Fibroblast of villous mesenchyme (primary cell): ENCODE measurements at places on chromosomes 4 and X. TPM values are rescaled to one million over a fixed set of nuclear protein-coding genes. Genes with fewer than 3 reads are reported as not detected.
A peak's percentile ranks its signal among the peaks of the same experiment; 100 is the strongest.

The DRD5 gene
- not detected in 2 replicates for total RNA-seq

DNA sequence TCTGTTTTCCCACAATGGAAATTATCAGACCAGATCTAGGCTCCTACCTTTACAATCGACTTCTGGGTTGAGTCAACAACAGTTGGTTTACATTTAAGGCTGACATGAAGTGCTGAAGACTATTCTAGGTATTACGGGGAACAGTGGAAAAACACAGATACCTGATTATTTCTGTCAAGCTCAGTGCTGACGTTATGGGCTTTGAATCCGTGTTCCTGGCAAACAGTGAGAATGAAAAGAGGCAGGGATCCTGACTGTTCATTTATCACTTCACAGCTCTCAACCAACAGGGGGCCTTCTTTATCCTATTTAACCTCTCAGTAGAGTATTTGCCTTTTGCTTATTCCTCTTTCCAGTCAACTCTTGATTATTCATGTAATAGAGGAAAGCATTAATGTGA, 43.1 kb downstream of the TMEM164 start:
- DNase-seq = no peak

The GSX2 gene
- total RNA-seq = under 0.01 TPM in 1 of 2 replicates, not detected in the other

DNA sequence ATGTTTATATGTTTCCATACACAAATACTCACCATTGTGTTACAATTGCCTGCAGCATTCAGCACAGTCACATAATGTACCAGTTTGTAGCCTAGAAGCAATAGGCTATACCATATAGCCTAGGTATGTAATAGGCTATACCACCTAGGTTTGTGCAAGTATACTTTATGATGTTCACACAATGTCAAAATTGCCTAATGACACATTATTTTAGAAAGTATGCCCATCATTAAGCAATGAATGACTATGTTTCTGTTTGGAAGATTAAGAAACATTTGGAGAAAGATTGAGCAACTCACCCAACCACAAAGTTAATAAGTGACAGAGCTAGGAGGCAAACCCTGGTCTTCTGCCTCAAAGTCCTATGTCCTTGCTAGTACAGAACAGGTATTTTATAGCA, 96.8 kb upstream of the GRIA3 start:
- peak; percentile 50 for DNase-seq

- DNase-seq = no peak
These were observed 8.6 kb downstream of the SRPX start for GRCh38 chrX:38211891-38212635.

DNA sequence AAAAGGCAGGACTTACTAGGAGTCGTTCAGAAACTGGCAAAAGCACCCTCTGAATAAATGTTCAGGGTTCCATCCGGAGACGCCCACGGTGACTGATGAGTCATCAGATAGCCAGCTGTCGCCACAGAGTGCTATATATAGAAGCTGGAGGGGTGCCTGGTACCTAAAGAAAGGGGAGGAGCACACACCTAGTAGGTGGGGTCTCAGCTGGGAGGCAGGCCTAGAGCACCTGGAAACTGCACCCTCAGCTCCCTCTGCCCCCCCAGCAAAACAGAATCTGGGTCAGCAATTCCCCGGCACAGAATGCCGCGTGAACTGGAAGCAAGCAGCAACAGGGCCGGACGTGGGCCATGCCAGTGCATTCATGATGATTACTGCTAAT, 242.0 kb downstream of the BCOR start:
- DNase-seq = peak; percentile 11

The DDIT4L gene
- total RNA-seq = 3.0 and 3.5 TPM in 2 replicates

The JCHAIN gene
- total RNA-seq = 0.64 and 2.6 TPM in 2 replicates

The ARHGAP6 gene
- total RNA-seq = 1.7 and 1.9 TPM in 2 replicates

The CSTF2 gene
- 14.5 and 16.0 TPM in 2 replicates for total RNA-seq

DNA sequence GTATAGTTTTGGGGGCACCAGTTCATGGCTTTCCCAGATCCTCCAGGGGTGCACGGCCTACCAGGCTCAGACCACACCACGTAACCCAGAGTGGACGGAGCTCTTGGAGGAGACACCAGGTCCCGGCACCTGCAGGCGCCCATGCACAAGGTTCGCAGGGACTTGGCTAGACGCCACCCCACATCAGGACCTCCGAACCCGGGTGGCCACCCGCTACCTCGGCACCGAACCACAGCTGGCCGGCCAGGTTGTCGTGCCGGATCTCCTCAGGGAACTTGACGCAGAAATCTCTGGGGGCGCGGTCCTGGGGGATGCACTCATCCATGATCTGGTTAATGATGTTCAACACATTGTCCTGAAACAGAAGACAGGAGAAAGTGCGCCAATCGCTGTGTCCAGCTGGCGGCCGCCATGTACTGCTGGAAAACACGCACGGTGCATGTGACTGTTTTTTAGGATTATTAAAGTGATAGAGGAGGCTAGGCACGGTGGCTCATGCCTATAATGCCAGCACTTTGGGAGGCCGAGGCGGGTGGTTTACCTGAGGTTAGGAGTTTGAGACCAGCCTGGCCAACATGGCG, 77.1 kb downstream of the ZFYVE28 start:
- no peak for DNase-seq

The RBMXL3 gene
- total RNA-seq = not detected in 2 replicates

DNA sequence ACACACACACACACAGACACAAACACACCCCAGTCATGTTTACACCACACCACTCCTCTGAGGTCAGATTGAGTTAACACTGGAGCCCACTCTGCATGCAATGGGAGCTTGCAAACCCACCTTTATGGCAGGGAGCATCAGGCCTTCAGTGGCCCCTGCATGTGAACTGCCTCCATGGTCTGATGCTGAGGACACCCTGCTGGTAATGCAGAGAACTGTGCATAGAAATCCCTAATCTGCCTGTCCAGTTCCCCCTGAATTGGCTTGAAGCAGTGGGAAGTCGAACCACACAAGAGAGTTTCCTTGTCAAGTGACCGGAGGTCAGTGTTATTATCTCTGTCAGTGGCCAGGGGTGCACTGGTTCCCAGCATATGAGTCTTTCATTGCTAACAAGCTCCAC, 59.8 kb downstream of the ANOS1 start:
- DNase-seq = no peak

GRCh38 chrX:153625271-153626024, 21.6 kb upstream of the DUSP9 start:
- DNase-seq = no peak

- DNase-seq = no peak
These were observed 924.0 kb upstream of the INTU start for GRCh38 chr4:126708716-126709115.

DNA sequence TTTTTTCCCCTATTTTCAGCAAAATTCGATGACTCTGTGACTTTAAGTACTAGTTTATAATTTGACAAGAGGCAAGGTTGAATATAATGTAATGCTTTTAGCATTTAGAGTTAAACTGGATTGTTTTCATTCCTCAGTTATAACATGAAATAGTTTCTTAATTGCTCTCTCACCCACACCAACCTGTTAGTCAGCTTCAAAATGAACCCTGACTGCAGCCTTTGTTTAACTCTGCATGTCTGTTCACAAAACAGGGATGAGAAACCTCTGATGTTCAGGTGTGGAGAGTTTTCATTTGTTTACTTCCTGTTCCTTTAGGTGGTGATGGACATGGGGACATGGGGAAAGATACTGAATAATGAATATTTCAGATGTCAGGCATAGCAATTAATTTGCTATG, 49.9 kb upstream of the MND1 start:
- DNase-seq = peak; percentile 27

GRCh38 chrX:120499301-120500072, 30.4 kb upstream of the LAMP2 start:
- peak; percentile 8 for DNase-seq

GRCh38 chrX:131725001-131725654, 181.3 kb downstream of the OR13H1 start:
- DNase-seq = no peak

The SAGE1 gene
- total RNA-seq = not detected in 2 replicates

DNA sequence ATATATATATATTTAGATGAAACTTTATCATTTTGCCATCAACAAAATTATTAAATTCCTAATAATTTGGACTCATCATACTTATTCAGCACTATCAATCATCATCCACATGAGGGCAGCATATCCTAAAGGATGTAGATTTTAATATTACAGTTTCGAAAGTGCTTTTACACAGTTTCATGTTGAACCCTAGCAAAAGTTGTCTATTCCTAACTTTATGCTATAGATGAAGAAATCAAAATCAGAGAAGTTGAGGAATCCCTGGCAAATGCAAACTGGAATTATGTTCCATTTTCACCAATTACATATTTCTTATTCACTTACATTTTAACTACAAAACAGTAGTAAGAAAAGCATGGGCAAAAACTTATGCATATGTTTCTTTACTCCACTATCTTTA, 36.6 kb upstream of the UGT2A1 start:
- peak; percentile 30 for DNase-seq

The ADH6 gene
- total RNA-seq = under 0.01 TPM in 1 of 2 replicates, not detected in the other

DNA sequence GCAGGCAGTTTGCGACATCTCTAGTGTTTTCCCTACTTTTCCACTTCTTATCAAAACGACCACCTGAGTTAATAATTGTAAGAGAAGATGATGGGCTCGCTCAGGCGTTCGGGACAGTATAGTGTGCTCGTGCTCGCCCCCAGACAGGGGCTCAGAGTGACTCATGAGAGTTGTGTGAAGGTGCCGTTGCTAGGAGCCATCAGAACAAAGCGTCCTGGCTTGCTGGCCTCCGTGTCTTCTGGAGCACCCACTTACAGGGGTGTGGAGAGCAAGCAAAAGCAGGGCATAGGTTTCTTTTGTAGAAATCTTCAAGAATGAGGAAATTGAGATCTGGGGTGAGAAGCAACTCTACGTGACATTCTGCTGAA, 73.0 kb upstream of the ADGRG2 start:
- DNase-seq = no peak

DNA sequence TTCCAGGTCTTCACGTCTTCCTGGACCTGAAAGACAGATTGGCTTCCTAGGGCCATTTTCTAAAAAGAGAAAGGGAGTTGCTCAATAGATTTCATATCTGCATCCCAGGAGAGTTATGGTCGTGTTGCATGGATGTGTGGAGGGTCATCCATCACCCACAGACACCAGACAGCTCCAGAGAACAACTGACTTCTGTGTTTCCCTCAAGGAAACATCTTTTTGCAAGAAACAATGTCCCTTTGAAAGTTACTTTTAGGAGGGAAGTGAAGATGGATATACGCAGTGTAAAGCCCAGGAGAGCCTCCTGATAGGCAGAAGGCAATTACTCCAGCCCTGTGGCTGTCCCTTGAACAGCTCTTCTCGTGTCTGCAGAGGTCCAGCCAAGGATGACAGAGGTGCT, 108.3 kb downstream of the CLNK start:
- no peak for DNase-seq

- no peak for DNase-seq
These were observed 35.3 kb upstream of the GPR173 start for GRCh38 chrX:53013291-53013690.

The NXF2 gene
- not detected in 2 replicates for total RNA-seq

- DNase-seq = peak; percentile 49
These were observed 185.7 kb downstream of the UNC5C start for GRCh38 chr4:95362906-95363558.

DNA sequence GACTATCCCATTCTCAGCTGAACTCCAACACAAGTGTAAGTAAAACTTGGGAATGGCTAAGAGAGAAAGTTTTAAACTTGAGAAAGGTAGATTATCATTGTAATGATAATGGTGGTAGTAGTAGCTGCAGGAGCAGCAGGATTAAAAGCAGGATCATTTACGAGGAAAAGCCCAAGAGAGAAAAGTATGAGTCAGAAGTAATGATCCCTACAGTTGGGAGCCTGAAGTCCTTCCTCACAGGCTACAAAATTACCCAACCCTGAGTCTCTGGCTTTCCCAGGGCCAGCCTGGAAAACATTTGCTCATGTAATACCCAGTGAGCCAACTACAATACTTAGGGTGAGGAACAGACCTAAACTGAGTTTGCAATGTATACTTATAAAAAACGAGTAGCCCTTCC, 4.4 kb upstream of the PRDM8 start:
- peak; percentile 83 for DNase-seq

GRCh38 chr4:107935246-107935645, 3.9 kb downstream of the CYP2U1 start:
- peak; percentile 38 for DNase-seq

The MECP2 gene
- 25.1 and 28.5 TPM in 2 replicates for total RNA-seq

DNA sequence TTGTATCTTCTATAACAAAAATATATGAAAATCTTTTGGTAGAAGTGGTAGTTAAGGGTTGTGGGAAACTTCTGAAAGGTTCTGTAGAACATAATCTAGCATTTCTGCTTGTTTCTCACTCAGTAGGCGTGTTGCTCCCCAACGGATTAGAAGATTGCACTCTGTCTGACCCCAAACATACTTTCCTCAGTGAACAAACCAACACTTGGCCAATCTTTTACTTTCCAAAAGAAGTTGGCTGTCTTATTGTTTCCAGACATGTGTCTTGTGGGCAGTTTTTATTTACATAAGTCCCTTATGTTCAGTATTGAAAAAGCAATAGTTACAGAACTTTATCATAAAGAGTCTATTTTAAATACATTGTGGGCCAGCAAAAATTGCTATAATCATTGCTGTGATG, 312.8 kb upstream of the EPHA5 start:
- peak; percentile 4 for DNase-seq

- DNase-seq = no peak
These were observed 60.9 kb downstream of the SH2D1A start for GRCh38 chrX:124407226-124407625.

- DNase-seq = no peak
These were observed 57.5 kb downstream of the ADRA2C start for GRCh38 chr4:3823496-3824341.

DNA sequence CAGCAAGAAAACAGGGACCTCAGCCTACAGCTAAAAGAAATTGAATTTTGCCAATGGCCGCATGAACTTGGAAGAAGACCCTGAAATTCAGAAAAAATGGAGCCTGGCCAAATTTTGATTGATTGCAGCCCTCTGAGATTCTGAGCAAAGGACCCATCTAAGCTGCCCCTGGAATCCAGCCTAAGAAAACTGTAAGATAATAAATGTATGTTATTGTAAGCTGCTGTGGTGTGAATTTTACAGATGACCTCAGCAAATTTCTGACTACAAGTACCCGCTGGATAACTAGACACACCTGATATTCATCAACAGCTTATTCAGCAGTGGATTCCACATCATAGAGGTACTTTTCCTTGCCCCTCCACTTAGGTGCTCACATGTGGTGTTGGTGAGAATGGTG, 119.5 kb upstream of the EPHA5 start:
- DNase-seq = no peak

GRCh38 chrX:149825424-149825823, 43.7 kb downstream of the MAGEA9 start:
- peak; percentile 1 for DNase-seq

DNA sequence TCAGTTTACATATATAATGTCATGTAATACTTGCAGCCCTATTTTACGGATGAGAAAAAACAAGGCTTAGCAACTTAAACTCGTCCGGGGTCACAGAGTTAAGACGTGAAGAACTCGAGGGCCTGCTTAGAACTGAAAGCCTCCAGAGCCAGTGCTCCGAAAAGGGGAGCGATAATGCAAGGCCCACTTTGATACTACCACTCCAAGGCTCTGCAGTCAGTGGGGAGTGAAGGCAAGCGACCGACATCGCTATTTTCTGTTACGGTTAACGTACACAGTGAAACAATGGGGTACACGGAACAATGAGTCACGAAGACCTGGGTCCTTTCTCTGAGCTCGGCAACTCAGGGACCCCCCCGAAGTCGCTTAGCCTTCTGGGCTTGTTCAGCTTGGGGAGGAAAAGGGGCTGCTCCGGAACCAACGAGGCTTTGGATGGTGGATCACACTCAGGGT, 965 bp downstream of the PPA2 start:
- DNase-seq = peak; percentile 48
